ENCODE measurements at places on chromosomes 11 and 22.

GRCh38 chr11:62269654-62270278 is at the start of gene SCGB2A2:
SCGB2A2 (plus strand) TSS chr11:62270158; CDS start chr11:62270217, 59 bp downstream.
- no peak for DNase-seq

DNA sequence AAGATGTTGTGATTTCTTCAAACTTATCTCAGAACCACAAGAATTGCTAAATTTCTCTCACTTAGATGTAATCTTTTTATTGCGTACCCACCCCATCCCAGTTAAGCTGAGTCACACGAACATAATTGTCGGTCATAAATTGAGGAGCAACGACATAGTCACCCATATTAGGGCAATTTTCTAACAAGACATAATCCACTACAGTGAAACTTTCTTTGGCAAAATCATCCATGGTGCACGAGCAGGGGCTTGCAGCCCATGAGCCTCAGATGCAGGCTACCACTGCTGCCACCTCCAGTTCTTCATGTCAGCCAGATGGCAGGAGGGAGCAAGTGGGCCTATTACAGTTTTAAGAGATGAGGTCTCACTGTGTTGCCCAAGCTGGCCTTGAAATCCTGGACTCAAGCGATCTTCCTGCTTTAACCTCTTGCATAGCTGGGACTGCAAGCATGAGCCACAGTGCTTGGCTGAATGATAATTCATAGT is 70.3 kb upstream of the GRK2 start:
- peak; percentile 23 for DNase-seq

DNA sequence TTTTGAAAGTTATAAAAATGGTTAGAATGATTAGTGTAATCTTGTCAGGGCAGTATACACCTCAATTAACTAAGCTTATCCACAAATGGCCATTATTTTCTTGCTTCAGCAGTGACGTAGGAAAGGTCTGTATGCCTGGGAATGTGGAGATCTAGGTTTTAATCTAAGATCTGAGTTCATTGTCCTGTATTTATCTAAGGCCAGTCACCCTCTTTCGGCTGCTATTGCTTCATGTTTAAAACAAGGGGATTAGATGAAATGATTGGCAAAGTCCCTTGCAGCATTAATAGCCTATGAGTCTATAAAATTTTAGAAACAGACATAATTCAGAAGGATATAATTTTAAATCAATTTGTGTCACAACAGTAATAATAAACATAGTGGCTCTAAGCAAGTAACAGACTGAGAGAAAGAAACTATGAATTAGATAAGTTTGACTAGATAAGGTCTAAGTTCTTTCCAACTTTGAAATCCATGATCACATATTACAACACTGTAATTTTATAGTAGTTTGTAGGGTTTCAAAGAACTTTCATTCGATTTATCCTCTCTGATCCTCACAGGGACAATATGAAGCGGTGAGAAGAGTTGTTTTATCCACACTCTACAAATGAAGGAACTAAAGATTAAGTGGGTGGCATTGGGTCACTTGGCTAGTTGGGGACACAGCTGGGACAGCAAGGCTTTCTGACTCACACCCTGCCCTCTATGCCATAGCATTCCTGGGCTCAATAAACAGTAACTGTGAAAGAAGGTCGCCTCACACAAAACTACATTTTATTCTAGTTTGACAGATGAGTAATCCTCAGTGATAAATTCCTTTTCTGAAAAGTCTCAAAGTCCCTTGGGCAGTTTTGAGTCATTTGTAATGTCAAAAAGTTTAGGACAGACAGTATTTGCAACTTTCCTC is 60.6 kb upstream of the RDX start:
- peak; percentile 80 for DNase-seq

DNA sequence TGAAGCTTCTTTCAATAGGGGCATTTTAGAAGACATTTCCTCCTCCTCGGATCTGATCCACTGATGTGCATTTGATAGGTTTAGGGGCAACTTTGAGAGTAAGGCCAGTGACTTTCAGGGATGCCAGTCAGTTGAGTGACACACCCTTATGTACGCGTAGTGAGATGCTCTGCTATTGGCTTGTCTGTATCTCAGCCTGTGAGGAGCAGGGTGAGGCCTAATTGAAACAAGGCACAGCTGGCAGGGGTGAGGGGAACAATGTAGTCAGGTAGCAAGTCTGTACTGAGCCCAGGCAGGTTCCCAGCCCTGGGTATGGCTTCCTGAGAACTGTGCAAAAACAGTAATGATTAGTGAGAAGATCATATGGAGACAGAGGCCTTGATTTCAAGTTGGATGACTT is 61.5 kb downstream of the STIM1 start:
- DNase-seq, result no peak

- DNase-seq, result peak; percentile 20
These were observed 5.3 kb downstream of the KCNE3 start for GRCh38 chr11:74462009-74462408.

DNA sequence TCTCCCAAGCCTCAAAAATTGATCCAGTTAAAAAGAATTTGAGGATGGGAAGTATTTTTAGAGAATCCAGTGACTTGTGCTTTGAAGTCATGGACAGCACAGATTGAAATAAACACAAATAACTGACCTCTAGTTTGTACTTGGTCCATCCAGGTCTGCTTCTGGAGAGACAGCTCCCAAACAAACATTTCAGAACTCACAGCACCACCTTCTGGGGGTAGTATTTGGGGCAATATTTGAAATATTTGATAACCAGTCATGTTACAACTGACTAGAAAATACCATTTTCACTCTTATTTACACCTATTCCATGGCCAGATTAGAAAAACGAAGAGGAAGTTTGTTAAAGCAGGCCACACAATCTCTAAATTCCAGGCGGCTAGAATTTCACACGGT is 56.2 kb downstream of the CTSC start:
- no peak for DNase-seq

- DNase-seq, result no peak
These were observed 78.8 kb downstream of the LINC01488 start for GRCh38 chr11:69560141-69560790.

GRCh38 chr22:19111140-19111539 is 11.1 kb downstream of the DGCR2 start:
- DNase-seq, result no peak

- peak; percentile 73 for DNase-seq
These were observed 444.4 kb downstream of the DLG2 start for GRCh38 chr11:85182441-85183387.

GRCh38 chr11:80054582-80055165 is 613.8 kb upstream of the TENM4 start:
- no peak for DNase-seq

- DNase-seq, result no peak
These were observed 107.5 kb downstream of the FEZ1 start for GRCh38 chr11:125388611-125389010.

DNA sequence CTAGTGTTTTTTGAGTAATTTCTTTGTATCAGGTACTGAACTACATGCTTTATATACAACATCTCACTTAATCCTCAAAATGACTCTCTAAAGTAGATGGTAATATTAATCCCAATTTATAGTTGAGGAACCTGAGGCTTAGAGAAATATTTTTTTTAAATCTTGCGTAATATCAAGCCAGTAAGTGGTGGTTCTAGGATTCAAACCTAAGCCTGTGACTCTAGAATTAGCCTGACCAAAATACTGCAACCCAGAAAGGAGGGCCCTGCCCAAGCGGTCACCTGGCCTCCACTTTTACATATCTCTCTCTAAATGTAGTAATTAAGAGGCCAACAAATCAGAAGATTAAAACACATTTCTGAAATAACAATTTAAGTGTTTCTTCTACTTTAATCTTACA is 28.6 kb downstream of the SLC36A4 start:
- DNase-seq, result no peak

GRCh38 chr22:36865346-36865745 is 4.5 kb downstream of the NCF4 start:
- no peak for DNase-seq

- no peak for DNase-seq
These were observed 76.3 kb downstream of the PRCP start for GRCh38 chr11:82823647-82824619.

- DNase-seq, result peak; percentile 61
These were observed 10.7 kb upstream of the ETS1 start for GRCh38 chr11:128598096-128598495.

- no peak for DNase-seq
These were observed 23.5 kb upstream of the L3MBTL2 start for GRCh38 chr22:41181349-41182241.

DNA sequence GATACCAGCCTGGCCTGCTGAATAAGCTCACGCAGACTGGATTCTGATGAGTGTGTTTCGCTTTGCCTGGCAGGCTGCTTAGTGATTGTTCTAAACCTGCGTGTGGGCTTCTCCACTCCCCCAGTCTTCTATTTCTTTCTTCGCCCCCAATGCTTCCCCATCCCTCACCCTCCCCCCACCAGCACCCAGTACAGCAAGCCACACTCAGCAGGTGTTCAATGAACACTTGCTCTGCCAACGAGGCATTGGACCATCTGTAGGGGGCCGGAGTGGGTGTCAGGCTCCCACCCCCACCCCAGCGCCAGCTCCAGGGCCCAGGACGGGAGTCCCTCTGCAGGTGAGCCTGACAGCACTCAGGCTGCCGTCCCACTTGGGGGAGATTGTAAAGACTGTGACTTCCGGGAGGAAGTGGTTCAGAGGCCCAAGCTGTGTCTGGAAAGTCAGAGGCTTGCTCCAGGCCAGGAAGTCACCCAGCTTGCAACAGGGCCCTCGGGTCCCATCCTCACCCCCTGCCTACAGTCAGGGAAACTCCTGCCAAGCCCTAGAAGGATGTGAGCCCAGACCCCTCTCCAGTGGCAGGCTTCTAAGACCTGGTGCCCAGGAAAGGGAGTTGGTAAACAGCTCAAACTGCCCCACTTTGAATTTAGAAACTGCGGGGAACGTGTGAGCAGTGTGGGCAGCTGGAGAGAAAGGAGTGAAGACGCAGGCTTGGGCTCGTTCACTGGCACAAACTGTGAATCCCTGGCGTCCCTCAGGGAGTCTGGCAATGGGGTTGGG is 66.3 kb upstream of the PRDM11 start:
- DNase-seq, result no peak

- no peak for DNase-seq
These were observed 23.1 kb downstream of the PIH1D2 start for GRCh38 chr11:112050721-112051120.

GRCh38 chr11:38766796-38767195 is 2168.8 kb upstream of the RAG2 start:
- no peak for DNase-seq

DNA sequence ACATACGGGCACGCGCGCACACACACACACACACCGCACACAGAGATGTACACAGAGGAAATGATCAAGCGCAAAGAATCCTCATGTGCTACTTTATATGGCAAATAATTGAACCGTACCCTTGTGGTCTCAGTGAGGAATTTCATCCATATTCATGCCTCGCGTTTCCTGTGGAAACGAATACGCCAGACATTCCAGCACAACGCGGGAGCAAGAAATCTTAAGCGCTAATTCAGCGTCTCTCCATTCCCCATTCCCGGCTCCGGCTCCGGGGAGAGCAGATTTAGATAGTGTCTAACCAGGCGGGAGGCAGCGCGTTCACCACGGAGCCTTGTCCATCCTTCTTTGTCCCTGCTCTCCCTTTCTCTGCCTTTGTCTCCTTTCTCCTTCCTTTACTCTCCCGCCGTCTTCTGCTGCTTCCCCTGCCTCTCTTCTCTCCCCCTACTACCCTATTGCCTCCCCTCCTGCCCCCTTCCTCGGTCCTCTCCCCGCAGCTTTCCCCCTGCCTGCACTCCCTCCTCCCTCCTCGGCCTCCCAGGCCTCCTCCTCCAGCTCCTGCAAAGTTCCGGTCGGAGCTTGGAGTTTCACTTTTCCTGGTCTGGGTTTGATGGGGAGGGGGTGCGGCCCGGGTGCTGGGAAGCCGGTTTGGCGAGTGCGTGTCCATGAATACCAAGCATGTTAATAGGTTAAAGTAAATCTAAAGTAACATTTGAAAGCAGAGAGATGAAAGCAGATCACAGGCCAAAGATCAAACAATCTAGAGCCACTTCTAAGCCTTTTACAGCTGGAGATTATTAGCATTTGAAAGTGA is 579.3 kb downstream of the BUD13 start:
- DNase-seq, result peak; percentile 81

DNA sequence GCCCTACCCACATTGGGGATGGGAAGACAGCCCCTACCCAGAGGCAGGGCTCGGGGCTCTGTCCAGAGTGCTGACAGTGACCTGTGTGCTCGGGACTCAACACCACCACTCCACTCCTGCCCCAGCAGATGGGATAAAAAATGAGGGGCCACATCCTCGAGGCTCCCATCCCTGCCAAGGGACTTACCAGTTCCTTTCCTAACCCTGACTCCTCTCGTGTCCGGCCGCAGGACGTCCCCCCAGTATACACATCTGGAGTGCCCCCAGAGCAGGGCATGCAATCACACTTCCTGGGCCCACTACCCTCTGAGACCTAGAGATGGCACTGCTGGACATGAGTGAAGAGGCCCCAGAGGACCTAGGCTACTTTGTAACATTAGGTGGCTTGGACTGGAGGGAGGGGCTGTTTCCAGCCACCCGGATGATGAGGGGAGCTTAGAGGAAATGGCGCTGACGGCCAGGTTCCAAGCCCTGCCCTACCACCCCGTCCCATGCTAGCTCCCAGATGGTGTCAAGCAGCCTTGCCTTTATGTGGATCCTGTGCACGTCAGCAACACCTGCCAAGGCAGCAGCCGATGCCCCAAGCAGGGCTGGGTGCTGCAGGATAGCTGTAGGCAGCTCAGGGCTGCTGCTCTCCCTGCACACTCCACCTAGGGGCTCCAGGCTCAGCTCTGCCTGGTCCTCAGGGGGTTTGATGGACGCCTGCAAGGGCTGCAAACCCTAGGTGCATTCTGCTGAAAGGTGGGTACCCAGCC is 86.6 kb downstream of the DGCR2 start:
- no peak for DNase-seq

- DNase-seq, result no peak
These were observed 687 bp downstream of the ZNF202 start for GRCh38 chr11:123740787-123741158.

DNA sequence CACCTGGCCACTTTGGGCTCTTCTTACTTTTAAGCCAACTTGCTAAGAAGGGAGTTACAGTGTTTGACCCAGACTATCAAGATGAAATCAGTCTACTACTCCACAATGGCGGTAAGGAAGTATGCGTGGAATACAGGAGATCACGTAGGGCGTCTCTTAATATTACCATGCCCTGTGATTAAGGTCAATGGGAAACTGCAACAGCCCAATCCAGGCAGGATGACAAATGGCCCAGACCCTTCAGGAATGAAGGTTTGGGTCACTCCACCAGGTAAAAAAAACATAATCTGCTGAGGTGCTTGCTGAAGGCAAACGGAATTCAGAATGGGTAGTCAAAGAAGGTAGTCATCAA is 1.0 kb upstream of the YPEL4 start:
- no peak for DNase-seq

DNA sequence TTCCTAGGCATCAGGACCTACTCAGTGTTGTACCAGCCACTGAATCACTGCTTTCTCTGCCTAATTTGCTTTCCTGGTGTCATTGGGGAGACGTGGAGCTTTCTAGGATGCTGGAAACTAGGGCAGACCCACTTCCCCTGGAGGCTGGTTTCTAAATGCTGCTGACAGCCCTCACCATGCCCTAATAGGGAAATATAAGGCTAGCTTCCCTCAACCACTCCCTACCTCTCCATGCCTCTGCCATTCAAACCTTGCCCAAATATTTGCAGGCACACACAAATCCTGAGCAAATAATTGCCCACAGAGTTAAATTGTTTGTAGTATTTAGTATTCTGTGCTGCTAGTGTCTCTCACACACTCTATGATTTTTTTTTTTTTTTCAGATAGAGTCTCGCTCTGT is 310.2 kb downstream of the DDX10 start:
- no peak for DNase-seq
